HFFc6 (cell line): ENCODE measurements at places on chromosomes 11 and 22. TPM values are rescaled to one million over a fixed set of nuclear protein-coding genes. Genes with fewer than 3 reads are reported as not detected.

VPS37C gene
- total RNA-seq = 14.6 to 15.6 TPM (median 14.8 TPM) in 3 replicates

KCTD14 gene
- 0.17 and 1.0 TPM in 2 replicates for total RNA-seq

APLNR gene
- total RNA-seq = not detected in 3 replicates

GP1BB gene
- total RNA-seq = 0.74 TPM in 1 of 3 replicates, not detected in the others

TBX10 gene
- total RNA-seq = not detected in 3 replicates

SCGB1D2 gene
- not detected in 3 replicates for total RNA-seq

FADS1 gene
- total RNA-seq = 25.8 to 39.1 TPM (median 29.2 TPM) in 3 replicates

PIK3IP1 gene
- total RNA-seq = 7.9 to 9.9 TPM (median 8.4 TPM) in 3 replicates

GRCh38 chr11:70311616-70312015 lies 41.1 kb downstream of the PPFIA1 start:
- no peak for DNase-seq

DNA sequence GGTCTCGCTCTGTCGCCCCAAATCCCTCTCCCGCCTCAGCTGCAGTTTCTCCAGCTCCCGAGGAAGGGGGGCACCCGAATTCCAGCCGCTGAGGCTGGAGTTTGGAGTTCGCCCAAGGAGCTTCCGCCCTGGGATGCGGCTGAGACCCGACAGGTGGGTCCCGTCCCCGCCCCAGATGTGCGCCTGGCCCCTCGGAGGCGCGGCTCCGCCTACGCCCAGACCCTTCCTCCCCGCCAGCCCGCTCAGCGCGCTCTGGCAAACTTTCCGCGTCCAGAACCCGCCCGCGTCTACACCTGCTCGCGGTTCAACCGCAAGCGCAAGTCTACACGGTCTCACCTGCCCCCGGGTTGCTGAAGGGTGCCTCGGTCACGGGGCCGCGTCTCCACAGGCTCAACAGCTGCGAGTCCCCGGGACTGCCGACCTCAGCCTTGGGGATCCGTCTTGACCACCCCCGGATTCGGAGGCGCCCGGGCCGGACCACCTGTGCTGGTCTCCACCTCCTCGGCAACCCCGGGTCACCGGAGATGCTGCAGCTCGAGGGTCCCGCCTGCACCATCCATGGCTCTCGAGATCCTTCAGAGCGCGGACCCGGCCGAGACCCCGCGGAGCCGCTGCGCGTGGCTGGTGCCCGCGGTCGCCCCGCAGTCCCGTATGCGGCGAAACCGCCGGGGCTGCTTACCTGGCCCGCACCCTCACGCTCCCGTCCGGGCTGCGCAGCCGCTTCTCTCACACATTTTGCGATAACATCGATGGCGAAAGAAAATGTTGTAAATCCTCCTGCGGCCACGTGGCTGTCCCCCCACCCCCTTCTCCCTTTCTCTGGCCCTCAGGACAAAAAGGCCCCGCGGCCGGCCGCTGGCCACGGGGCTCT lies 63.6 kb downstream of the NFAM1 start:
- DNase-seq = no peak

- no peak for DNase-seq
Observed at GRCh38 chr11:68657021-68657780, 27.1 kb upstream of the GAL start.

- DNase-seq = no peak
Observed at GRCh38 chr11:72008728-72009127, 10.0 kb downstream of the IL18BP start.

DNA sequence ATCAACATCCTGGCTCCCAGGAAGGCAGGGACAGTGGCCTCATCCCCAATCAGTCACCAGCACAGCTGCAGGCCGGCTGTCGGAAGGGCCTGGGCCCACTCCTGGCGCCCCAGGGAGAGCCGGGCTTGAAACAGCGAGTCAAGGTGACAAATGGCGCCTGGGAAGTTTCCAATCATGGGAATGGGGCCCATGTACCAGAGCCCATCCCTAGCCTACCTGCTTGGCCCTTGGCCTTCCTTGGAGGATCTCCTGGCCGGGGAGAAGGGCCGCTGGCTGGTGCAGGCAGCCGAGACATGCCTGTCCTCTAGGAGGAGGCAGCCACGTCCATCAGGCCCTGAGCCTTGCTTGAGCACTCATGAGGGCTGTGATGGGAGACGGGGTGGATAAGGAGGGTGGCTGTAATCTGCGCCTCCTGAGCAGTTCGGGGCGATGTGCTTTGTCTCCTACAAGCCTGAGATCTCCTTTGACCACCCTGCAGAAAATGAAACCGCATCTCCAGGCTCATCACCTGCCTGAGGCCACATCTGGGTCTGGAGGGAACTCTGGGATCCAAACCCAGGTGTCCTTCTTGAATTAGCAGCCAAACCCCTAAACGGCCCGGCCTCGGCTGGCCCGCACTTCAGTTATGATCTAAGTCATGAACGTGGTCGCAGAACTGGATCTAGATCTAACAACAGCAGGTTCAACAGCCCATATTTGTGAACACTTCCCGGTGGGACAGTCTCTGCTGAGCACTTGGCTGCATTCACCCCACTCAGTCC lies 862.0 kb downstream of the TBC1D22A start:
- DNase-seq = no peak

- no peak for DNase-seq
Observed at GRCh38 chr11:65619281-65619928, 3.8 kb downstream of the PCNX3 start.

GRCh38 chr22:20968281-20968977 lies 1.4 kb downstream of the AIFM3 start:
- no peak for DNase-seq

DNA sequence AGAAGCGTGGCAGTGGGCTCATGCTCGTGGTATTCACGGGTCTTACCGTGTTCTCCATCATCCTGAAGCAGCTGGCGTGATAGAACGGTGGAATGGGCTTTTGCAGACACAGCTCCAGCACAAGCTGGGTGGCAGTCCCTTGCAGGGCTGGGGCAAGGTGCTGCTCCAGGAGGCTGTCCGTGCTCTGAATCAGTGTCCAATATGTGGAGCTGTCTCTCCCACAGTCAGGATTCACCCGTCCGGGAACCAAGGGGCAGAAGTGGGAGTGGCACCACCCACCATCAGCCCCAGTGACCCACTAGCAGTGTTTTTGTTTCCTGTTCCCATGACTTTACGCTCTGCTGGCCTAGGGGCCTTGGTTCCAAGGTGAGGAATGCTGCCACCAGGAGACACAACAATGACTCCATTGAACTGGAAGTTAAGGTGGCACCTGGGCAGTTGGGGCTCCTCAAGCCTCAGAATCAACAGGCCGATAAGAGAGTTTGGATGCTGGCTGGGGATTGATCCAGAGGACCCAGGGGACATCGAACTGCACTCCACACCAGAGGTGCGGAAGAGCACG lies 16.9 kb upstream of the CD81 start:
- DNase-seq = no peak

GRCh38 chr11:66124564-66124963 lies 54.5 kb downstream of the PACS1 start:
- peak; percentile 63 for DNase-seq

- DNase-seq = peak; percentile 89
Observed at GRCh38 chr11:118916842-118917388, 8.8 kb downstream of the BCL9L start.

DNA sequence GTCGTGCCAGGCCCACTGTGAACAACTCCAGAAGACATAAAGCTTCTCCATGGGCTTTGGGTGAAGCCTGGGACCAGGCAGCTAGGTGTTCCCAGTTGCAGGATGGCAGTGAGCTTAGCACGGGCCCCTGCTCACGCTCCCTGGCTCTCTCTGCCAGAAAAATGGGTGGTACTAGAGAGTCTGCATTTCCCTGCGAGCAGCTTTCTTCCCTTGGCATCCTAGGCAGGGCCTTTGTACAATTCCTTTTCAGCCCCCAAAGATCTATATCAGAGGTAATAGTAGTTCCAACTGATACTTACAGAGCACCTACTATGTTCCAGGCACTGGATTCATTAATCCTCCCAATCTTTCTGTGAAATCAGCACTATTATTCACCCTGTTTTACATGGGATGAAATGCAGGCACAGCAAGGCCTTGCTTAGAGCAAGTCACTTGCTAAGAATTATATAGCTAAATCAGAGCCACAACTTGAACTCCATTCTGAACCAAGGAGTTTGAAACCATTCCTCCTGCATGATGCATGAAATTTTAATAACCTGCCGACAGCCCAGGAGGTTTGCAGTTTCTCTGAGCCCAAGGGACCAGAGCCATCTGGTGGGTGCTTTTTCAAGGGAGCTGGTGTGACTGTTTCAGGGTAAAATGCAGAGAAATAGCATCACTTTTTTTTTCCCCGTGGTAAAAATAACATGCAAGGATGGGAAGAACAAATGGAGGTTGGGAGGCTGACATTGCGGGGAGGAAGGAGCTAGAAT lies 22.7 kb downstream of the NAV2 start:
- DNase-seq = peak; percentile 88

DNA sequence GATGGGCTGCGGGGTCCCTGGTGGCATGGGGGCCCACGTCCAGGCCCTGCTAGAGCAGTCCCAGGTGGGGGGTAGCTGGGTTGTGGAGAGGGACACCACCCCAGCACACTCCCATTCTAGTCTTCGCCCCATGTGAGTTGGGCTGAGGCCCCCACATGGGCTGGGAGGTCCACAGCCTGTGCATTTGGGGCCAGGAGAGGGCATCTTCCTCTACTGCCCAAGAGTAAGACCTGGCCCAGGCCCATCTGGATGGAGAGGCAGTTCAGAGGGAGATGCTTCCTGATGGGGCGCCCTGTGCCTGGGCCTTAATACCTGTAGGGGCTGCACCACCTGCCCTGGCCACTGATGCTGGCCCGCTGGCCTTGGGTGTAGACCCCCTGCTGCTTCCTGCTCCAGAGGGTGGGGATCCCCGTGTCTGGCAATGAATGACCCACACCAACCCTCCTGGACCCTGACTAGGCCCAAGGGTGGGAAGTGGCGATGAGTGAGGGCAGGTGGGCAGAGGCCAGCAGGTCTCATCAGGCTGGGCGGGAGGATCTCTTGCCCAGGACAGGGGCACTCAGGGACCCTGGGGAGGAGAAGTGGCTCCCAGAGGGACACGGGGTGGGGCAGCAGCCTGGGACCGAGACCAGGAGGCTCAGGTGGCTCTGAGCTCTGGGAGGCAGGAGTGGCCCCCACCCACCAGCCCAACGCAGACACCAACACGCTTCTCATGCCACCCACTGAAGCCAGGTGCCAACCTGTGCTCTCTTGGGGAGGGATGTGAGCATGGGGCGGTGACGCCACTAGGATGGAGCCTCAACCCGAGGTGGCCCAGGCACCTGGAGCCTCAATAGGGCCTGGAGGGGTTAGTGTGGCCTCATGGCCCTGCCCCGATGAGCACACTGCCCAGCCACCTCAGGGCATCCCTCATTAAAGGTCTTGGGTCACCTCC lies 17.4 kb upstream of the GNB1L start:
- no peak for DNase-seq

DNA sequence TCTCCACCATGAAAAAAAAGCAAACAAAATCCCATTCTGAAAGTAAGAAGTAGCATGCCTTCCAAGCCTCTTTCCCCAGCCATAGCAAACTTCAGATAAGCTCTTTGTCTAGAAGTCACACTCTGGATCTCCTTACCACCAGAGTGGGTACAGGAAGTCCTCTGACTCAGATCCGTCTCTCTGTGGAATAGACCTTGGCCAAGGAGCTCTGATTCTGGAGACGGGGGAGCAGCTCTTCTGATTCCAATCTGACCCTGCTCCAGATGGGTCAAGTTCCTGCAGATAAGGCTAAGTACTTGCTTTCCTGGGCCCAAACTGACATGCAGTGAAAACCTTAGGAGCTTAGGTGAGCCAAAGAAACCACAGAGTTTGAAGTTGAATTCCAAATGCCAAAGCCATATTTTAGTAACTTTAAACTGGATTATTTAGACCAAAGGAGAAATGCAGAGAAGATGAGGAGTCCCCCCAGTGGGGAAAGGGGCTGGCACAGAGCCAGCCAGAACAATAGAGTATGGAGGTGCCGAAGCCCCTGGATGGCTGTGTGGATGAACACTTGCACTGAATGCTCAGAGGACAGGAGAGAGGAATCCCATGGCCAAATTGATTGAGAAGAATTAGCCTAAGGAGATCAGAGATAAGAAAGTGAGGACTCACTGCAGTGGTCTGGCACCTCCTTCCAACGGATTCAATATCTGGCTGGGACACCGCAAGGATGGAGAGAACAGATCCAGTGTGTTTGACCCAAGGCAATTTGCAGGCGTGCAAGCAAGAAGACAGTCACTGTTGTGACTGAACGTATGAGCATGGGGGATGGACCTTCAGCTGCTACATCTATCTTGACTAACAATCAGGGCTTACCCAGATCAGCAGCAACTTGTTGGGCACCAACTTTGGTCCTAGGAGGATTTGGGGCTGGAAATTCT lies 54.9 kb downstream of the ENDOD1 start:
- no peak for DNase-seq

GRCh38 chr11:33135216-33135615 lies 26.1 kb downstream of the CSTF3 start:
- DNase-seq = peak; percentile 64

DNA sequence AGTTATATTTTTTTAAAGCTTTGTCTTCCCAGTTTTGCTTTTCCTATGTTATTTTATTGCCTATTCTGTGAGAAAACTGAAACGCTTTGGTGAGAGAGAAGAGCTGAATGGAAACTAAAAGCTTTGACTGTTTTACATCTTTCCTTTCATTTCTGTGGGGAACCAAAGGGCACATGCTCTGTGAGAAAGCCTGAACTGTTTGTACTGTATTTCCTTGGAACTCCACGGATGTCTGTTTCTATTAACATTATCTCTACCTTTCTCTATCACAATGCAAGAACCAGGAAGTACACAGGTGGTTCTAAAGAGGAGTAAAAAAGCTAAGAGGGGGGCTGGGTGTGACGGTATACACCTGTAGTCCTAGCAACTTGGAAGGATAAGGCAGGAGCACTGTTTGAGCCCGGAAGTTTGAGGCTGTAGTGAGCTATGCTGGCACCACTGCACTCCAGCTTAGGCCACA lies 43.8 kb downstream of the CELF1 start:
- DNase-seq = no peak

DNA sequence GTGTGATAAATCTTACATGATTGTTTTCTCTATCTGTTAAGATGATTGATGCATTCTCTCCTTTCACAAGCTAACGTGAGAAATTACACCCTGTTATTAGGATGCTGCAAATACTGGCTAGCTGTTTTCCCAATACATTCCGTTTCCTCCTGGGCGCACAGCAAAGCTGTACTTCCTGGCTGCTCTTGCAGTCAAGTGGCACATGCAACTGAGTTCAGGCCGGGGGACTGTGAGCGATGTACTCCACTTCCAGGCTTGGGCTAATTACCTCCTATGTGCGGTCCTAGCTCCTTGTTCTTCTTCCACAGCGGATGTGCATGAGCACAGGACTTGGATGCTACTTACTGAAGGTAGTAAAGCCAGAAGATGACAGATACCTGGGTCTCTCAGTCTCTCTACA lies 234.9 kb upstream of the SESN3 start:
- no peak for DNase-seq

DNA sequence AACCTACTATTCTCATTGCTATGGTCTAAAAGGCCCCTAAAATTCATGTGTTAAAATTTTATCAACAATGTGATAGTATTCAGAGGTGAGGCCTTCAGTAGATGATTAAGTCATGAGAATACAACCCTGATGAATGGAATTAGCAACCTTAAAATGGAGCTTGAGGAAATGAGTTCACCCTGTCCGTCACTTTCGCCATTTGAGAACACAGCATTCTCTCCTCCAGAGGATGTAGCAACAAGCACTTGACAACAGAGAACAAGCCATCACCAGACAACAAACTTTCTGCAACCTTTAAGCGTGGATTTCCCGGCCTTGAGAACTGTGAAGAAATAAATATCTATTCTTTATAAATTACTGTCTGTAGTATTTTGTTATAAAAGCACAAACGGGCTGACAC lies 197.0 kb downstream of the SBF2 start:
- DNase-seq = no peak
